ENCODE measurements at places on chromosomes 5 and 9.
A peak's percentile ranks its signal among the peaks of the same experiment; 100 is the strongest.

- DNase-seq = no peak
Measured at GRCh38 chr9:95980262-95981125, 105.0 kb downstream of the ERCC6L2 start.

DNA sequence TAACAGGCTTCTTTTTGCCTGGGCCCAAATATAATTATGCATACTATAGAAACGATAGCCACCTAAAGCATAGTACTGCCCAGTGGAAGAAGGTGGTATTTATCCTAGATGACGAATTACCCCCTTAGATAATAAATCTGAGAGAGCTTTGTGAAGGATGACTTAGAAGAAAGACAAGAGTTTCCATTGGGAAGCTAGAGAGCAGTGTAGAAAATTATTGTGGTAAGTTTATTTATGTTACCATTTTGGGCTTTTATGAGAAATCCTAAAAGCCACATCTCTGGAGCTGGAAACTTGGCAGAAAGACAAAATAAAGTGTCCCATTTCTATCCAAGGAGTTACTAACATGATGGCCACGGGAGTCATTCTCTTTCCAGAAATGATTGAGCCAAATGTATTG lies 172.0 kb upstream of the SEMA6A start:
- no peak for DNase-seq

DNA sequence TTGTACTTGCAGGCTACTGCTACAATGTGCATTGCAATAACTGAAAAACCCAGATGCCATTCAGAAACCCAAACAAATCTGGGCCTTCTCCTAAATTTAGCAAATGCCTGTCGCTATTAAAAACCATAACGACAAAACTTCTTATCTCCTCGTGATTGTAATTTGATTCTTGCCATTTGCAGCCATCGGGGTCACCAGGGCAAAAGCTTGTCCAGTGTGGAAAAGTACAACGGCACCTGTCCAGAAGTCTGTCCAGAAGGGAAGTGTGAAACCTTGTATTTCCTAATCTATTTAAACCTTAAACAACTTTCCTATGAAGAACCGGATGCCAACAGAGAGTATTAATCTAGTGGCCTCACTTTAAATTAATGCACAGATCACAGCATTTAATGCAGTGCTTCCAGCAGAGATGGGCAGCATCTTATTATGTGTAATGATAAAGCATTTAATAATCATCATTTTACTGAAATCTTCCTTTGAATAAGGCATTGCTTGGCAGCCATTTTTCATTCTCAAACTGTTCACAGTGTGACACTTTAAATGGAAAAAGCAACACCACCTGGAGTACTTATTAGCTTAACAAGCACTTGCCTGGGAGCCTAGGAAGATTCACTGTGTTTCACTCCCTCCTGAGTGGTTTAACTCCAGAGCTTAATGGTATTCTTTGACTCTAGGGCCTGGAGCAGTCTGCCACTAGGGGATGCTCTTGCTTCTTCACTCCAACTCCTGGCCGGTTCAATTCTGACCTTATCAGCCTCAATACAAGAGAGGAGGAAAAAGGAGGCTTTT lies 4.9 kb upstream of the C7 start:
- peak; percentile 78 for DNase-seq

DNA sequence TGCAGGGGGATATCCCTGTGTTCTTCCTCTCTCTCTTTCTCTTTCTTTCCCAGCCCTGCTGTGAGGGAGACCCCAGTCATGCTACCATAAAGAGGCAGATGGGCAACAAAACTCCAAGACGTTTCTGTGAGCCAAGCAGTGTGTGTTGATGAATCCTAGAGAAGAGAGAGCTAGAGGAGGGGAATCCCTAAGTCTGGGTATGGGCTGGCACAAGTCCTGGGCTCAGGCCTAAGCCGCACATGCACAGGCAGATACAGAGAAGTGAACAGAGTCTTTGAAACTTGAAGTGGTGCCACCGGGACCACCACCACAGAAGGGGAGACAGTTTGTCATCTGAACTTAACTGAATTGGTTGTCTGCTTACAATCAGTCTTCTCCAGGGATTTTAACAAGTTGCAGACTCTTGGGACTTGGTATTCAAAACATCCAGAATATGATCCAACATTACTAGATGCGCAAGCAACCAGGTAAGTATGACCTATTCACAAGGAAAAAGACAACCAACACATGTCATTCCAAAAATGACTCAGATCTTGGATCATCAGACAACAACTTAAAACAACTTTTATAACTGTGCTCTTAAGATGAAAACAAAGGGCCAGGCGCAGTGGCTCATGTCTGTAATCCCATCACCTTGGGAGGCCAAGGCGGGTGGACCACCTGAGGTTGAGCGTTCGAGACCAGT lies 10.4 kb upstream of the FAM120A start:
- DNase-seq = no peak

DNA sequence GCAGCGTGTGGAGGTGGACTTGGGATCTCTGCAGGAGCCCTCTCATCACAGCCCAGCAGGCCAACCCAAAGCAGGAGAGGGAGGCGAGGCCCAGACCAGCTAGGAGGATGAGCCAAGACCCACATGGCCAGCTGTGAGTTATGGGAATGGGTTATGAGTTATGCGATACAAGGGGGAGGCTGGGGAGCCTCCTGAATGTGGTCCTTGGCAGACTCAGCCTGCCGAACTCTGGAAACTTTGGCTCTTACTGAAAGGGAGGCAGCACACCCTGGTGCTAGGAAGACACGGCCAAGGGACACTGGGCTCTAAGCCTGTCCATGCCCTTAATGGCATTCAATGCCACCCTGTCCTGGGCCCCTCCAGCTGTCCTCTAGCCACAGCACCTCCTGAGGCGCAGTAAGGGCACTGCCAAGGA lies 7.7 kb upstream of the VAV2 start:
- no peak for DNase-seq

DNA sequence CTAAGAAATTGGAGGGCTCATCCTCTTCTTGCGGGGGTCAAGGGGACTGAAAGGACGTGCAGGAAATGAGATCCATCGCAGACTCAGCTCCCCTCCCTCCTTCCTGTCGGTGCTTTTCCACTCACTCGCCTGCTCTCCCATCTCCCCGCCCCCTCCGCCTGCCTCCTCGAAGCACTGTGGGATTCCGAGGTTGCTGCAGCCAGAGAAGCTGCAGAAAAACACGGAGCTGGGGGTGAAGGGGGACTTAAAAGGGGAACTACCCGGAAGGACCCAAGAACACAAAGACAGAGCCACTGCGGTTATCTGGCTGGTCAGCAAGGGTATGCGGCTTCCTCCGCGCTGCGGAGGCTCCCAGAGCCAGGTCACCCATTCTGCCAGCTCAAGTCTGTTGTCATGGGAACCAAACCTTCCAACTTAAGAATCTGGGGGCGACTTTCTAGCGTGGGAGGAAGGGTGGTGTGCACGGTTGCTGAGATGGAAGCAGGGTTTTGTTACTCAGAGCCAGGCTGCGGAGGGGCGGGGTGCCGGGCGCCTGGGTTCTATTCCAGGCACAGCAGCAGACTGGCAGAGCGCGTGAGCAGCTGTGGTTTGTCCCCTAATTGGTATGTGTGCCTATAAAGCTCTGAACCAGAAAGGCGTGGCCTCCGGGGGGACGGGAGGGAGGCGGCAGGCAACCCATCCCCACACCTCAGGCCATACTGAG lies 24.9 kb downstream of the PCDHGC5 start:
- DNase-seq = peak; percentile 91

GRCh38 chr5:139808481-139809330 lies 13.1 kb downstream of the PSD2 start:
- DNase-seq = peak; percentile 60

DNA sequence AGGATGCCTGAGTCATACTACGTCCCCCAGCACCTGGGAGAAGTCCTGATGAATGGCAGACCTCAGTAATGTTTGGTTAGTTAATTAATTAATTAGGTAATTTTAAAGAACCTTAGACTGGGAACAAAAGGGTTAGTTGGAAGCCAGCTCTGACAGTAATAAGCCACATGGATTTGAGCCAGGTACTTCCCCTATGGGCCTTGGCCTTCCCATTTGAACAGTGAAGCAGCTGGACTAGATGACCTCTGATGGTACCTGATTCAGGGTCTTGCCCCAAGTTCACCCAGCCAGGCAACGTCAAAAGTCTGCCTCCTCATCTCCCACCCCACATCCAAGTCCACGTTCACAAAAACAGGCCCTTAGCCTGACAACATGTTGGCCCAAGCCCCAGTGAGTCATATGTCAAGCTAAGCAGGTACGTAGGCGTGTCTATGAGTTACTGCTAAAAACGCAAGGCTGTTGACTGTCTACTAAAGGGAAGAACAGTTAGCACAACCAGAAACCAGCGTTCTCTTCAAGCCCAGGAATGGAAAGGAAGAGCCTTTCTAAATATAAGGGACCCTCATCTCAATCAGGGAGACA lies 303.2 kb downstream of the ACTL7B start:
- no peak for DNase-seq

GRCh38 chr5:5752844-5753243 lies 330.4 kb downstream of the ICE1 start:
- DNase-seq = no peak

DNA sequence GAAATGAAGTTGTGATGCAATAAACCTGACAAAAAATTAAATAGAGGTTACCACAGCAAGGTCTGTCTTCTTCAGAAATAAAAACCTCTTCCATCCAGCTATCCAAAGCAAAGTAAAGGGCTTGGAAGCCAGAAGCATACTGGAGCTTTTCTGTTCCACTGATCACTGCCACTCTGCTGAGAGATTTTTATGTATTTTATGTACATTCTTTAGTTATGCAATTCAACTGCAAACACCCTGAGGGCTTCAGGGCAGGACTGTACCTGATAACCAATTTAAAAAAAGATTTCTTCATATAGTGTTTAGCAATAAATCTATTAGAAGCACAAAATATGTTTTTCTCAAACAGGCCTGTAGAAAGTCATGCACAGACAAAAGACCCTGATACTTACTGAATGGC lies 326.9 kb upstream of the PUM3 start:
- DNase-seq = no peak

GRCh38 chr5:163459462-163459818 lies 462 bp downstream of the NUDCD2 start:
- DNase-seq = no peak

GRCh38 chr9:129558063-129558550 lies 62.8 kb downstream of the C9orf50 start:
- no peak for DNase-seq
